IMR-90 (cell line): ENCODE measurements at places on chromosomes 11 and 22. TPM values are rescaled to one million over a fixed set of nuclear protein-coding genes. Genes with fewer than 3 reads are reported as not detected.

The SYCE3 gene
- not detected in 2 replicates for total RNA-seq

- DNase-seq = peak; percentile 87
Observed at GRCh38 chr11:108870373-108871020, 205.6 kb downstream of the DDX10 start.

- DNase-seq = no peak
Observed at GRCh38 chr11:2374456-2375201, 2.5 kb upstream of the CD81 start.

DNA sequence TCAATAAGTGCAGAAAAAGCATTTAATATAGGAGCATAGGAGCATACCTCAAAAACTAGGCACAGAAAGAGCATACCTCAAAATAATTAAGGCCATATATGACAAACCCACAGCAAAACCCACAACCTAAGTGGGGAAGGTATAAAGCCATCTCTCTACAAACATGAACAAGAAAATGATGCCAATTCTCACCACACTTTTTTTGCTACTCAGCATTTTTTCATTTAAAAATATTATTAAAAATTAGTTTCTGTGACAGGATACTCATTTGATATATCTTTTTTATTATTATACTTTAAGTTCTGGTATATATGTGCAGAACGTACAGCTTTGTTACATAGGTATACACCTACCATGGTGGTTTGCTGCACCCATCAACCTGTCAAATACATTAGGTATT is 352.0 kb downstream of the LUZP2 start:
- DNase-seq = no peak

DNA sequence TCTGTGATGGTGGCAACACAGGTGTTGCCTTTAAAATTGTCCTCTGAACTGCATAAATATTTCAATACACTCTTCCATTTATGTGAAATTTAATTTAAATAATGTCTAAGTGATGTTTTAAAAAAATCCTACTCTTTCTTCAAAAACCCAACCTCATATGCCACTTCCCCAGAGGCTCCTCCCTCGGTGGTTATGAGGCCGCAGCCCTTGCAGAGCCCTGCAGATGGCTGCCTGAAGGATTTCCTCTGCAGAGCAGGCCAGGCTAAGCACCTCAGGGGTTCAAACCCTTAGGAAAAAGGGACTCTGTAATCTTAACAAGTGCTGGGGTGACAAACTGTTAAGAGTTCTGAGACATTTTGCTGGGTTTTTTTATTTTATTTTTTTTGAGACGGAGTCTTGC is 25.2 kb downstream of the MORC2 start:
- DNase-seq = no peak

- no peak for DNase-seq
Observed at GRCh38 chr11:123738374-123738773, 3.1 kb downstream of the ZNF202 start.

GRCh38 chr22:23775779-23776375 is 3.2 kb downstream of the MMP11 start:
- DNase-seq = no peak

DNA sequence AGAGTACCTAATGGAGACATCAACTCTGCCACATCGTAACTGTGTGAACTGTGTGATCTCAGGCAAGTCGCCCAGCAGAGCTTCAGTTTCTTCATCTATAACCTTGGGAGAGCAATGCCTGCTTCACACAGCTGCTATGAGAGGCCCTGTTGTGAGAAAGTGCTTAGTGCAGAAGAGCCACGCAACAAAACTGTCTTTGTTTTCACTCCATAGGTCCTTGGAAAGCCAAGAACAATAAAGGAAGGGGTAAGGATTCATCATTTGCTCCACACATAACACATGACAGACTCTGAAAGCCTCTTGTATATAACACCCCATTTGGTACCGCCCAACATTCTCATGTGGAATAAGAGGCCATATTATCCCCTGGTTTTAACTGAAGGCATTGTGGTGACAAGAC is 231.9 kb upstream of the ISX start:
- no peak for DNase-seq

DNA sequence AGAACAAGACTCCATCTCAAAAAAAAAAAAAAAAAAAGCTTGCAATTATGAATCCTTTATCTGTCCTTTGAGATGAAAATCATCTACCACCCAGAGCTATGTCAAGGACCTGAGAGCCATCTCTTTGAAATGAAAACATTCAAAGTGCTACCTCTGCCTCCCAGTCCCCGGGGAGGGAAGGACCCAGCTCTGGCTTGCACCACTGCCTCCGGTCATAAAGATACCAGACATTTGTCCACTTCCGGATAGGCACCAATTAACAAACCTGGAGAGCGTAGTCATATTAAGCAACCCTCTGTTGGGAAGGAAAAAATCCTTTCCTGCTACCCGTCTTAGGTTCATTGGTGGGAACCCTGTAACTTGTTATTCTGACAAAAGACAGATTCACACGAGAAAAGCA is 98.6 kb downstream of the ARHGAP8 start:
- DNase-seq = no peak

DNA sequence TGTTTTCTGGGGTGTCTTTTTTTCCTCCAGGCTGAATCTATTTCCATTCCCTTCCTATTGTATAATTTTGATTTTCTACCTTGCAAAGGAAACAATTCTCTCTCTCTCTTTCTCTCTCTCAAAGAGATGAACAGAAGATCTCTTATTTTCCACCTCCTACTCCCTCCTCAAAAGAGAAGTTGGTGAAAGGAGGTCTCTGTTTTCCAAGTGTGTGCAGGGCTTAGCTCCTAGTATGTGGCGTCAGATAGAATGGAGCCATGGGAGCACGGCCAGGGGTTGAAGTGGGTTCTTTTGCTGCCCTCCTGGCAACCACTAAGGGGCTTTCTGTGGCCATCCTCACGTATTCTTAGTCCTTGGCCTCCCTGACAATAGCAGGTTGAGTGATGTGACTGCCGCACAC is 480 bp downstream of the TRIM34 start:
- no peak for DNase-seq

DNA sequence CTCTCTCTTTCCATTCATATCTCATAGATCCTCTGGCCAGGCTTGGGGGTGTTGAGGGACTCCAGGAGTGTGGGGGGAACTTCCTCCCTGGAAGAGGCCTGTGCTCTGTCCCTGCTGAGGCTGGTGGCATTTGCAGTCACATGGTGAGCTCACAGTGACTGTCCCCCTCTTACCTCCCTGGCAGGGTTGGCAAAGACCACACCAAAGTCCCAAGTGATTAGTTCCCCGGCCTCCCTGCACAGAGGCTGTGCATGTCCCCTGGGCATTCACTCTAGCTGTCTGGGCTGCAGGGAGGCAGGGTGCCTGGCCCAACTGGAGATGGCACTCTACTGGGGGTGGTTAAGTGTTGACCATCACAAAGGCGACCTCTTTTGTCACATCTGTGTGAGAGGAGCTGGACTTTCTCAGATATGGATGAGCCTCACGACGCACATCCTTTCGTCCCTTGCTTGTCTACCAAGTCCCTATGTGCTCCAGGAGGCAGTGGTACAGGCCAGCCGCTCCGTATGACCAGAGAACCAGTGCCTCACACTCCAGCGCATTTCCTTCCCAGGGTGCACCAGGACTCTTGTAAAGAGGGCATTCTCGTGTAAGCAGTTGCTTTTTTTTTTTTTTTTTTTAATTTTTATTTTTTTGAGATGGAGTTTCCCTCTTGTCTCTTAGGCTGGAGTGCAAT is 8.8 kb downstream of the TANGO2 start:
- no peak for DNase-seq

DNA sequence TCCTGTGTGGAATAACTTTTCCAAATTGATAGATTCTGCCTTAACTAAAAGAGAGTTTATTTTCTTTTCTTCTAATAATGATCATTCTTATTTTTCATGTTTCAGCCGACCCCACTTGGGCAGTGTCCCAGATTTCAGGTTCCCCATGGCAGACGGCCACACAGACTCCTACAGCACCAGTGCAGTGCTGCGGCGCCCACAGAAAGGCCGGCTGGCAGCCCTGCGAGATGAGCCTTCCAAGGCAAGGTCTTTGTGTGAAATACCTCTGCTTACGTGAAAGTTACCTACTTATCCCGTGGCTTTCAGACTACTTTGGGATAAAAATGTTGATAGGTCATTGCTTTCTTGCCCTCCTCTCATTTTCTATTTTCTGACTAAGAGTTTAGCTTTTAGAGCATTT is 59.3 kb upstream of the CTTN start:
- DNase-seq = no peak
